ENCODE measurements at places on chromosomes 5 and 9.
A peak's percentile ranks its signal among the peaks of the same experiment; 100 is the strongest.

DNA sequence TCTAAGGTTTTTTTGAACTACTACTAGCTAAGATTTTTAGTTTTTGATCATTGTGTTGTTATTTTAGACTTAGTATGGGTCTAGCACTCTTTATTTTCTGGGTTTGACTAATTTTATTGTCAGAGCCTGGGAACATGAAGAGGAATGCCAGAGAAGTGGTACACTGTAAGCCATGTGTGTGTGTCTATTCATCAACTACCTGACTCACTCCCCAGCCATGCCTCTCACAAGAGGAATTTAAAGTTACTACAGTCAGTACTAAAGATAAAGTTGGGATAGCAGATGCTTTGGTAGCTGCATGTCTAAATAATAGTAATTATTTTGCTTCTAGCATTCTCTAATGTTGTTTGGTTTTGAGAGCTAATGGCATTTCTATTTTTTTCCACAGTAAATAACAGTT is 264.8 kb downstream of the CSNK1G3 start:
- no peak for DNase-seq

- no peak for DNase-seq
These were observed 166.2 kb downstream of the ZNF462 start for GRCh38 chr9:107029146-107029545.

DNA sequence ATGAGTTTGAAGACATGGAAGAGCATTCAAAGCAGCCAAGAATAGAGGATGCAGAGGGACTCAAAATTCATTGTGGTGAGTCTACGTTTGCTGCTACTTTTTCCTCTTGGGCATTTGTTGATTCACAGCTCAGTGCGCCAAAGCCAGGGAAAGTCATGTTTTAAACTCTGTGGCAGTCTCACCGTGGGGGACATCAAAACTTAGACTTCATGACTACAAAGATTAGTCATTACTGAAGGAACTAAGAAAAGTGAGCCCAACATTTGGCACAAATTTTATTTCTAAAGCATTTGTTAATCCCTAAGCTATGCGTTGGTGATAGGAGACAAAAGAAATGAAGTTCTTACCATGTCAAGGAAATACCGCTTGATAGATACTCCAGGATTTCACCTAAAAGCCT is 73.7 kb upstream of the MTAP start:
- no peak for DNase-seq

GRCh38 chr5:61822584-61822983 is 483.4 kb upstream of the KIF2A start:
- DNase-seq = no peak

- no peak for DNase-seq
These were observed 99.8 kb upstream of the DAP start for GRCh38 chr5:10860645-10861422.

DNA sequence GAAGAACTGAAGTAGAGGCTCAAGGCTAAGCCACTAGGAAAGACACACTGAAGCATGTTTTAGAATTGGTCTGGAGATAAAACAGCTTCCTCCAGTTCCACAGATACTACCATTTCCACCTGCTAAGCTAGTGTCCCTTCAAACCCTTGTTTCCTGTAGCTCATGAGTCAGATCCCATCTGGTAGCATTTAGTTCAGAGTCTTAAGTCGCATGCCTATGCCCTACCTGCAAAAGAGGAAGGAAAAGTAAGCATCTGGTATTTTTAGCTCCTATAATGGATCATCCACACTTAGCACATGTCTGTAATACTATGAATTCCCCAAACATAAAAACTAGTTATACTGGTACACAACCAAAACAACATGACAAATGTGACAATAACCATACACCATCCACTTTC is 92.1 kb downstream of the CDKN2A start:
- no peak for DNase-seq

- no peak for DNase-seq
These were observed 233.6 kb upstream of the IRX1 start for GRCh38 chr5:3361811-3362605.

- DNase-seq = no peak
These were observed 597.3 kb downstream of the PRELID2 start for GRCh38 chr5:145237843-145238242.

DNA sequence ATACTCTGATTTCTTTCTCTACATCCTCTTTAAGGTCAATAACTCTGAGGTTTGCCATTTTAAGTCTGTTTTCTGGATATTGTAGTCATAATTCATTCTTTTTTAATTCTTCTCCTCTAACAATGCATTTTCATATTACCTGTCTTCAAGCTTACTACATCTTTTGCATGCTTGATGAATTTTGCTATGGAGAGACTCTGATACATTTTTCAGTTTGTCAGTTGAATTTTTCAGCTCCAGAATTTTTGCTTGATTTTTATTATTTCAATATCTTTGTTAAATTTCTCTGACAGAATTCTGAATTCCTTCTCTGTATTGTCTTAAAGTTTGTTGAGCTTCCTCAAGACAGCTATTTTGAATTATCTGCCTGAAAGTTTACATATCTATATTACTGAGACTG is 159.8 kb upstream of the ST8SIA4 start:
- DNase-seq = no peak

DNA sequence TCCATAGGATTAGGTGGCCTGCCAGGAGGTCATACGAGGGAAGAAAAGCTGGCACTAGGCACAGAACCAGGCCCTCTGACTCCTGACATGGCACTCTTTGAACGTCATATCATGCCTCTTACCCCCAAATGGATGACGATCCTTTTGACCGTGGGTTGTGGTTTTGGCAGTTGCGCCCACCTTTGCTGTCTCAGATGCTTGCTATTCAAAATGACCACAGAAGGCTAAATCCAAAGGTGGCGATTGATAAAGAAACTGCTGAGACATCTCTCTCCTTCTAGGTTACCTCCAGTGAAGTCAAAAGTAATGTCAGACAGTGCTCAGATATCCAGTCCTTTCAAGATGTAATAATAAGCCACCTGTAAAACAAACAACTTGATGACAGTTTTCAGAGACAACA is 385.0 kb downstream of the EFNA5 start:
- no peak for DNase-seq

DNA sequence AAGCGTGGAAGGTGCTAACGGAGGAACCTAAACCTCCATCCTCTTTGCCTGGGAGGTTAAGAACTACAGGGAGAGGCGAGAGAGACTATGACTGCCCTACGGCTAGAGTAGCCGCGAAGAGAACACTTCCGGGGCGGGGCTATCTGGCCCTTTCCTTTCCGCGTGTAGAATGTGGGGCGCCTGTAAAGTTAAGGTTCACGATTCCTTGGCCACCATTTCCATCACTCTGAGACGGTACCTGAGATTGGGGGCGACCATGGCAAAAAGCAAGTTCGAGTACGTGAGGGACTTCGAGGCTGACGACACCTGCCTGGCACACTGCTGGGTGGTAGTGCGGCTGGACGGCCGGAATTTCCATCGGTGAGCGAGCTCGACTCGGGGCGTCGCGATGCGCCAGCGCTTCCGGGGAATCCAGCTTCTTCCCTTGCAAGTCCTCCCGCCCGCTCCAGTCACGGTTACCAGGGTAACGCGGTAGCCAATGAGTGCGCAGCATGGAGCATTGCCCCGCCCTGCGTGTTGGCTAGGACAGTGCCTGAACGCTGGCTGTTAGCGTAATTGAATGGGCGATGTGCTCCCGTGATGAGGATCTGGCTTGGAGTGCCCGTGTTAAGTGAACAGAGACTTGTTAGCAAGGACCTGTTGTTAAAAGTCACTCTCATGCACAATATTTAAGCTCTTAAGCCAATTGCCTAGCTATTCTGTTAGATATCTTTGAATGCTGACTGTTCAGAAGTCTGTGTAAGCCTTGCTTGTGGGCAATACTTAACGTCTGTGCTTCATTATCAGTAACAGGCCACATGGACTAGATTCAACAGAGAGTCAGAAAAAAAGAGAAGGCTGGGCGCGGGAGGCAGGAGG is at the start of gene THG1L:
THG1L (plus strand) TSS at position 149 of the 858 bp plus-strand sequence; CDS start at position 170, 21 bp downstream.
- peak; percentile 99 for DNase-seq

DNA sequence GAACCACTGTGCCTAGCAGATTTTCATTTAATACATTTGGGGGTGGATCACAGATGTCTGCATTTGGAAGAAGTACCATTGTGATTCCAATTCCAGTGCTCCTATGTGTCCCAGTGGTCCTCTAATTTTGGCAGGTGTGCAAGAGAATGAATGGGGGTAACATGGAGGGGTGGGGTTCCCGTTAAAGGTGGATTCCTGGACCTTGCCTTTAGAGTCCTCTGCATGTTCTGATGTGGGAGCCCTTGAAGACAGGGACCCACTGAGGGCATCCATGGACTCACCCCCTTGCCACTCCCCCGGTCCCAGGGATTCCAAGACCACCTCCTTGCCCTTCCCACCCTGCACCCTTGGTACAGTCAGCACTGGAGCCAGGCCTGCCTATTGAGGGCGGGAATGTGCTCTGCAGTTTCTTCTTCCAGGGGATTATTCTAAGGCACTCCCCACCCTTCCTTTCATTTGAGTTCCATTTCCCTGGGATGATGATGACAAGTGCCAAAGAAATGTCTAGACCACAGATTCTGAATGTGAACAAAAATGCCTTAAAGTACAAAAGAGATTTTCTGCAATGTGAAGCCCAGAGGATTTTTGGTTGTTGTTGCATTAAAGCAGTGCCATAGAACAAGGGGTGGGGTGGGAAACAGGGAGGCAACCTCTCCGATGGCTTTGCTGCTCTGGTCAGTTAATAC is 119.4 kb upstream of the PTCH1 start:
- DNase-seq = no peak

GRCh38 chr9:134028575-134029247 is 3.4 kb downstream of the BRD3OS start:
- DNase-seq = no peak

DNA sequence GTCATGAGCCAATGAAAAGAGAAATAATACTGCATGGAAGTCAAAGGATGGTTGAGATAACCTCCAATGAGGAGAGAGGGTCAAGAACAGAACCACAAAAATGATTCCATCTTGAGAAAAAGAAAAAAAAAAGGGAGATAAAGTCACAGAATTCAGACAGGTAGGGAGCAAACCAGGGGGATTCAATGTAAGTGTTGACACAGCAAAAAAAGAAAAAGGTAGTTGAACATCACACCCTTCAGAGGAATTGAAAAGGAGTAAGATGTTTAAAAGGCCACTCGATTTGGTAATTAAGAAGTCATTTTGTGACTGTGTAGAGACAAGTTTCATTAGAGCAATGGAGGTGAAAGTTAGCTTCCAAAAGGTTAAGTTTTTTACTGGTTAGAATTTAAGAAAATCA is 79.3 kb downstream of the ERP44 start:
- no peak for DNase-seq

DNA sequence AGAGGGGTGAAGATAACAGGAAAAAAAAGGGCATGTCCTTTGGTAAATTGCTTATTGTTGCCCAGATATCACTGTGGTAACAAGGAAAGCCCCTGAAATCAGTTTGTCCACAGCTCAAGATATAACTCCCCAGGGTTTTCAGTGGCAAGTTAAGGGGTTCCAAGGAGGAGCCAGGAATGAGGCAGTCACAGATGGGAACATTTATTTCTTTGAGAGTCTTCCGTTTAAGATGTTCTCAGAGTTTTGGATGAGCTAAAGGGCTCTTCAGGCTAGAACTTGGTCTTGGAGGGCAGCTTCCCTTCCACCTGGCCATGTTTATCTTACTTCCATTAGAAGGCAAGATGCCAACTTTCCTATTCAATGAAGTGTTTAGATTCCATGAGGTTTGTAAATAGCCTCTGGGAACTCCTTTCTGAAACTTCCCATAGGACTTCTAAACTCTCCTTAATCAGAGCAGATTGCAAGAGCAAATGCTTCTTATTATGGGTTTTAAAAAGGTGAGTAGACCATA is 277.6 kb upstream of the TNC start:
- no peak for DNase-seq

GRCh38 chr9:121434969-121435368 is 64.7 kb downstream of the GGTA1 start:
- no peak for DNase-seq

GRCh38 chr9:127910613-127911205 is 6.1 kb downstream of the ST6GALNAC4 start:
- DNase-seq = no peak

DNA sequence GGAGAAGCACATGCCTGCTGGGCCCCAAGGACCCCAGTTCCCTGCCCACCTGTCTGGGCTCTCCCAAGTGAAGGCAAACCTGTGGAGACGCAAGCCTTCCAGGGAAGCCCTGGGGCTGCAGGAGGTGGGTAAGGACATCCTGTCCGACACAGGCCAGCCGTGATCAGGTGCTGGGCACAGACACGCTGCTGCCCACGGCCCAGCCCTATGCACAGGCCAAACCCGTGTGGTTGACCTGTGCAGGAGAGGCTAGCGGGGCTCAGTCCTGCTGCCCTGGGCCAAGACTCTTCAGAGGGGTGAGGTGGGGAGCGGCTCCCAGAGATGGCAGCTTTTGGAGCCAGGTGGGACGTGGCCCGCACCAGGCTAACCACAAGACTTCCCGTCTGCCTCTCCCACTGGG is 14.3 kb downstream of the LHX3 start:
- DNase-seq = no peak

DNA sequence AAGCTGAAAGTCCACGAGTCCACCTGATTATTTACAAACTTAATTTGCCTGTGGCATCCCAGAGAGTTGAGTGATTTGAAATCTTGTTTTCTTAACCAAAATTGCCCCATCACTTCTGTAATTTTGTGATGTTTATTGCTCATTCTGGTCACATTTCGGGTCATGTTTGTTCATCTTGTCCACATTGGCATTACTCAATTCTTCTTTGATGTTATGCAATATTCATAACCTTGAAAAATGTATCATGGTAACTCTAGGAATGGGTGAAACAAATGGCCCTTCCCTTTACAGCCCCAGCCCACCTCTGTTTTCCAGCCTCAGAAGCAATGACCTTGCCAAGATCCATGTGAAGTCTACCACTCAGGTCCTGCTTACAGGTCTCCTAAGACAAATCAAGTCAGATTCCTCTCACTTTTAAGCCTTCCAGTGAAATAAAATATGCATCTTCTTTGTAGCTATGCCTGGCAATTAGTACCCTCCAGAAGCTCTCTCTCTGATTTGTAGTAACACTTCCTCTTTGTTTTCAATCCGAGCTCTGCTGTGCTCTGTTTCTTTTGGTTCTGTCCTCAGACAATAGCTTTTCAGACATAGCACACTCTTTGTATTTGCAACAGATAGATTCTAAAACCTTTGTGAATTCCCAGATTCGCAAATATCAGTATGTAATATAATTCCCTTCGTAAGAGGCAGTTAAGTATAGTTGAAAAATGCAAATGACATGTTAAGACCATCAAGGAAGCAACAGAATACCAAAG is 330.3 kb upstream of the IRX1 start:
- no peak for DNase-seq

DNA sequence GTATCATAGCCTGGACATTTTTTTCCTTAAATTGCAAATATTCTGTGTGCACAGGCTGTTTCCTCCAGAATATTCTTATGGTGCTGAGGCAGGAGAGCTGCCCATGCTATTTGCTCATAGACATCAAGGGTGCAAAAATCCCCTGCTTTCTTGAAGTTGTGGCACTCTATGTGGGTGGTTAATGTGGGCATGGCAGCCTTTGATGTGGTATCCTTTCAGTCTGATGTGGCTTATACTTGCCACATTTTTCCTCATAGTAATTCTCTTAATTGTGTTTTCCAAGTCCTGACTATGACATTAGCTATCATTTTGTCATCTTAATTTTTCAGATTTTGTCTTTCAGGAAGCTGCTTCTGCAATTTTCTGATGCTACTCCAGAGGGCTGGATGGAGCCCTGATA is 353.3 kb downstream of the YTHDC2 start:
- DNase-seq = no peak

Measured in upper lobe of right lung (tissue), 1 donor.